Mammary epithelial cell (primary cell): ENCODE measurements at places on chromosomes 16 and 17.

GRCh38 chr16:47142486-47142820 is 1.3 kb downstream of the NETO2 start:
- peak; percentile 33 for DNase-seq

GRCh38 chr16:3879258-3879886 is 1.1 kb downstream of the CREBBP start:
- DNase-seq: no peak

GRCh38 chr17:44451016-44451627 is 52.1 kb downstream of the GPATCH8 start:
- peak; percentile 34 for DNase-seq

DNA sequence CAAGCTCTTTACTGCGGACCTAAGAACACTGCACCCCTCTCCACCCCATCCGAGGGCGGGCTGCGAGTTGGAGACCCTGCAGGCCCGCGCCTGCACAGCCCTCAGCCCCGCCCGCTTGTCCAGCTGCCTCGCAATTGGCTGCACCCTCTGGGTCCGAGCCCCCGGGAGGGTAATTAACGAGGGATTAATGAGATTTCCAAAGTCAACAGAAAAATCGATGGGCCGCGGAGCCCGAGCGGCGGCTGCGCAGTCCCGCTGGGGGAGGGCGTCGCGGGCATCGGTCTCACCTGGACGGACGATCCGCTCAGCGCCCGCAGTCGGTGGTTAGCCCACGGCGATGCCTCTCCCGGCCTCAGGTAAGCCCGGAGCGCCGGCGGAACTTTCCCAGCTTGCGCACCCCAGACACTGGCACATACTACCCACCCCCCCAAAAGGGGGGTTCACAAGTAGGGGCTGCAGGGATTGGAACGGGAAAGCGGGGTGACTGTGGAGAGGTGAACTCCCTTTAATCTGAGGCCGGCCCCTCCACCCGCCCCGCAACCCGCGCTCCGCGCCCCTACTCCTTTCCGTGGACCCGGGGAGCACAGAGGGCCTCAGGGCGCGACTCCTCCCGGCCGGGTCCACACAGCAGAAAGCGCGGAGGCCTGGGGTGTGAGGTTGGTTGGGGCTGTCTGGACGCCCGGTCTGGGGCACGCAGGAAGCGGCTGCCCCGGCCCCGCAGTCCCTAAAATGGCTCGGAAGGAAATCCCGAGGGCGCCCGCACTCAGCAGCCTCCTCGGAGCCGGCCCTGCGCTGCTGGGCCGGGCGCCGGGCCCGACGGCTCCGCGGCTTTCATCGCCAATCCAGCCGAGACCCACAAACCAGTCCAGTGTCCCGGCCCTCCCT is at the start of gene OTOP3:
Gene OTOP3, plus strand, starts transcription at position 314 of the 885 bp plus-strand sequence. Its CDS starts 24 bp downstream, at position 338.
- DNase-seq: no peak

- no peak for DNase-seq
Measured at GRCh38 chr17:46841561-46842379, 9.6 kb upstream of the WNT9B start.

DNA sequence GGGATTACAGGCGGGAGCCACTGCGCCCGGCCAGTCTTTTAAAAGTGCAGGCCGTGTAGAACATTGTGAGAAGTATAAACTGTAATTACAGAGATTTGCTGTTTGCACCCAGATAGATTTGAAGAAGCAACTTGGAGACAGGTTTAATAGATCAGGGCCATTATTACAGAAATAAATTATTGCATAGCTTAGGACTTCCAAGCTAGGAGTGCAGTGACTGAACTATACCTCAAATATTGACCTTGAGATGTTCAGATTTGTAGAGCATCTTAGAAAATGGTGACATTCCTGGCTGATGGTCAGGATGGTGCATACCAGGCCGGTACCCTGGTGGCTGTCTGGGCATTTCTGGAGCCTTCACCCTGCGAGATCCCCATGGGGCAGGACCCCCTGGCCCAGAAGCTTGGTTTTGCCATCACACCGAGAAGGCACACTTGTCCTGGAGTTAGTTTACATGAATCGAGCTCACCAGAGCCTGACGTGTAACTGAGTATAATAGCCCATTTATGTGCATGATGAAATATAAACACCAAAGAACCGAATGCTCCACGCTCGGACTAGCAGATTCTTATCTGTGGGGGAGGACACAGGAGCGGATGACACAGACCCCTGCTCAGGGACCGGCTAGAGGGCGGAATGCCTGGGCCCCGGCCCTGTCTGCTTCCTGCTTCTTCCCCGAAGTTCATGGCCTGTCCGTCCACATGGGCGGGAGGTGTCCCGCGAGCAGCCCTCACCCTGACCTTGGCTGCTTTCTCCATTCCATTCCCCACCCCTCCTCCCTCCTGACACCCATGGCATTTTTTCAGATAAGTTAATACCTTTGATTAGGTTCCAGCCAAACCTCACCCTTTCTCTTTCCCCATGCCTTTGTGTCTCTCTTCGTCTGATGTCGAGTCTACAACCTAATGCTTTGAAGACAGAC is 32.1 kb downstream of the CCDC40 start:
- peak; percentile 16 for DNase-seq

DNA sequence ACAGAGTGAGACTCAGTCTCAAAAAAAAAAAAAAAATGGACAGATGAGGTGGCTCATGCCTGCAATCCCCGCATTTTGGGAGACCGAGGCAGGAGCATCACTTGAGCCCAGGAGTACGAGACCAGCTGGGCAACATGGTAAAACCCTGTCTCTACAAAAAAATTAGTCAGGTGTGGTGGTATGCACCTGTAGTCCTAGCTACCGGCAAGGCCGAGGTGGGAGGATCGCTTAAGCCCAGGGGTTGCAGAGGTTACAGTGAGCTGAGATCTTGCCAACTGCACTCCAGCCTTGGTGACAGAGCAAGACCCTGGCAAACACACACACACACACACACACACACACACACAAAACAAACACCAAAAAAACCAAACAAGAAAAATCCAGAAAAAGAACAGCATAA is 7.7 kb upstream of the ENGASE start:
- no peak for DNase-seq

- no peak for DNase-seq
Measured at GRCh38 chr17:51142597-51142996, 10.8 kb upstream of the NME1 start.

DNA sequence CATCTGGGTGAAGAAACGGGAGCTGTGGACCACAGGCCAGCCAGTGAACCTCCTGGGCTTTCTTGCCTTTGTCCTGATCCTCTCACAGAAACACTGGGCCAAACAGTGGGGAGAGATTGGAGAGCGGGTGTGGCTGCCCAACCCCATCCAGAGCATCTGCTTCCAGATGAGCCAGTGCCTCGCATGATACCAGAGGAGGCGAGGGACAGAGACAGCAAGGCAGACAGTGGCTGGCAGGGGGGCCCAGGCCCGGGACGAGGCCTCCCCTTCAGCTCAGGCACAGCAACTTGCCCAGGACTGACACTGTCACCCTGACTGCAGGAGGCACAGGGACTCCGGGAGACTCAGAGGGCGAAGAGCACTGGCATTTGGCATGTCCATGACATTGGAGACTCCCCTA is 12.0 kb downstream of the ARHGEF15 start:
- DNase-seq: no peak

- no peak for DNase-seq
Measured at GRCh38 chr16:46774743-46775177, 26.6 kb upstream of the MYLK3 start.

DNA sequence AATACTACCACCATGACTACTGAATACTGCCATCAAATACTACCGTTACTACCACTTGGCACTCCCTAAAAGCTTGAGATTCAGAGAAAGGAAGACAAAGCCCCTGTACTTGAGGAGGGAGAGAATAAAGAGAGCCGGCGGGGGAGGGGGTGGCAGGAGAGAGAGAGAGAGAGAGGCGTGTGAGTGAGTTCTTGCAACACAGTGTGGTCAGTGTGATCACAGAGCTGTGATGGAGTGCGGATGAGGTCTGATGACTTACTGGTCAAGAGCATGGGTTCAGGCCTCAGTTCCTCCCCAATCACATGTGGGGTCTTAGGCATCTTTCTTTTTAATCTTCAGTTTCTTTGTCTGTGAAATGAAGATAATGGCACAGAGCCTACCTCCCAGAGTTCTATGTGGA is 19.2 kb downstream of the PRKCB start:
- DNase-seq: no peak

GRCh38 chr17:55510986-55511721 is at the start of gene SMIM36:
TSS of gene SMIM36 (minus strand) at chr17:55511452.
- DNase-seq: no peak

DNA sequence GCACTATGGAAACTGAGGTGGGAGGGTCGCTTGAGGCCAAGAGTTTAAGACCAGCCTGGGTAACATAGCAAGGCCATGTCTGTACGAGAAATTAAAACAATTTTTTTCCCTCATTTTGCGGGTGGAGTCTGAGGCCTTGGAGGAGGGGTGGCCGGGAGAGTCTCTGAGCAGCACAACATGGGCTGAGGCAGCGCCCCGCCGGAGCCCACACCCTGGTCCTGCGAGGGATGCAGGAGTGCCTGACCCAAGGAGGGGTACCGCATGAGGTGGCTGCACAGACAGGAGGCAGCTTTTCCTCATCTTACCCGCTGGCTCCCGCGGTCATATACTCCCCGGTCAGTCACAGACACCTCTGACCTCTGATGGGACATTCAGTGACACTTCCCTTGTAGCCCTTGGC is 67.7 kb downstream of the MSI2 start:
- no peak for DNase-seq
